ENCODE measurements at places on chromosomes 7 and 10. TPM values are rescaled to one million over a fixed set of nuclear protein-coding genes. Genes with fewer than 3 reads are reported as not detected.

DNA sequence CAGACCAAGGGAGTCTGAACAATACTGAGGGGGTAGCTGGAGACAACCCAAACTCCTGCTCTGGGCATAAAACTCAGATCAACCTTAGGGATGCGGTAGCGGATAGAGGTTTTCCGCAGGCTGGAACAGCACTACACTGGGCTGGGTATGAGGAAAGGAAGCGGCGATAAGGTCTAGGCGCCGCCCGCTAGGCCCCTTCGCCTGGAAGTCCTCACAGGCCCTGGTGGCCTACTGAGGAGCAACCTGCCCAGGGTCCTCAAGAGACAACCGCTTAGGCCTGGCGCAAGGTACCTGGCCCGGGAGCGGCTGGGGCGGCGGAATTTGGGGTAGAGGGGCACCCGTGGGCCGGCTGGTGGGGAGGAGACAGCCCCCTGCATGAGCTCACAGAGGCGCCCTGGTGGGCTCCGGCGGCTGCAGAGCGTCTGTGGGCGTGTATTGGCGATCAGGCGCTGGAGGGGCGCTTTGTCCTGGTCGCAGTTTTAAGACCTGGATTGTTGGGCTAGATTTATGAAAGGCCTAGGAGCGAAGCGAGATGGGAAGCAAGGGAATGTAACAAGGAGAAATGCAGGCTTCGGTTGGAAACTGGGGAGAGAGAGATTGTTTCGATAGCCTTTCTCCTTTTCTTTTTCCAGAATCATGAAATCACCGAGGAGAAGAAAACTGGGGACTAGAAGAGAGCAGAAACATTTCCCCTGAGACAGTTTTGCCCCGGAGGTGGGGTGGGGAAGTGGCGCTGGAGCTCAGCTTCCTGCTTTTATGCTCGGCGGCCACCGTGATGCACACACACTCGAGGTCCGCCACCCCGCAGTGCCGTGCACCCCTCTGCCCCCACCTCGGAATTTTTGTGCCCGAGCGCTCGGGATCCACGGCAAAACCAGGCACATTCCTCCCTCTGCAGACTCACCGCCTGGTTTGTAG, 2.4 kb upstream of the NKX2-3 start:
- no peak for DNase-seq

GRCh38 chr10:119221666-119222065, 14.3 kb downstream of the GRK5 start:
- DNase-seq: no peak

DNA sequence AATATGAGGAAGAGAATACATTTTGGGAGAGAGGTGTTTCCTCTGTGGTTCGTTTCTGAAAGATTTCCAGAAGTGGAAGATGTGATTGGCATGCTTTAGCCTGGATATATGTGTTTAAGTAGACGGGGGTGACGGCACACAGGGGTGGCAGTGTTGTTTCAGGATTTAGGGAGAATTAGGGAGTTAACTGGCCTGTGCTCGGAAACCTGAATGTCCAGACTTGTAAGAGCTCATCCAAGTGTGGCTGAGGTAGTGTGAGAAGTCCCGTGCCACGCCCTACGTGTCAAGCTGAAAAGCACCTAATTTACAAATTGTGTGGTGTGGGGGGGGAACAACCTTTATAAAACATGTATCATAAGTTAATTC, 1.1 kb downstream of the RALA start:
- peak; percentile 33 for DNase-seq

- no peak for DNase-seq
Measured at GRCh38 chr10:97307441-97307840, 11.6 kb upstream of the FRAT1 start.

- no peak for DNase-seq
Measured at GRCh38 chr10:32349968-32350738, 3.2 kb upstream of the EPC1 start.

- peak; percentile 74 for DNase-seq
Measured at GRCh38 chr7:81725003-81725811, 44.6 kb downstream of the HGF start.

Gene PRLHR
- not detected for total RNA-seq

Gene MBL2
- not detected for total RNA-seq
